Hippocampal formation (tissue), 2 donors: ENCODE measurements at places on chromosomes 12 and 14.

GRCh38 chr12:88895634-88896033, 315.4 kb upstream of the KITLG start:
- no peak for DNase-seq

DNA sequence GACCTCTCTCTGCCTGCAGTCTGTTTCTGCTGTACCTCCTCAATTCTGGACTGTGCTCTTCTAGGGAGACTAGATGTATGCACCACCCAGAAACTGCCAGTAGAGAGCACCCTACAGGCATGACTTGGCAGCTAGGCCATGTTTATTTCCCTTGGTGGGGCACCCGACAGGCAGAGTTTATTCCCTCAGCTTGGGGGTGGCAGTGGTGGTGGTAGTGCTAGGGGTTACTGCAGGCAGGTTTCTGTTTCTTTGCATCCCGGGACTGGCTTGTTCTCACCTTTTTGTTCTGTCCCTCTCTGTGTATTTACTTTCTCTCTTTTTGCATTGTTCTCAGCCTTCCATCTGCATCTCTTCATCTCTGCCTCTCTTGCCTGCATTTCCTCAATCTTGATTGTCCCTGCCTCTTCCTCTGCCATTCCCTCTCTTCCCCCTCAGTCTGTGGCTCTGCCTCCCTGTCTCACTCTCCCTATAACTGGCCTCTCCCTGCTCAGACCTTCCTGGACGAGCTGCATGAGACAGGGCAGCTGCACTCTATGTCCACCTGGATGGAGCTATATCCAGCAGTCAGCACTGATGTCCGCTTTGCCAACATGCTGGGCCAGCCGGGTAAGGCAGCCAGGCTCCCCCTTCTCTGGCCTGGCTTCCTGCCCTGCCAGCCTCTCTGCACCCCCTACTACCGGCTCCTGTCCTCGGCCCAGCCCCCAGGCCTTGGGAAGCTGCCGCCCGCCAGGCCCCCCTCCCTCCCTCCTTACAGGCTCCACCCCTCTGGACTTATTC, 13.8 kb downstream of the PRPF40B start:
- DNase-seq, result peak; percentile 50

DNA sequence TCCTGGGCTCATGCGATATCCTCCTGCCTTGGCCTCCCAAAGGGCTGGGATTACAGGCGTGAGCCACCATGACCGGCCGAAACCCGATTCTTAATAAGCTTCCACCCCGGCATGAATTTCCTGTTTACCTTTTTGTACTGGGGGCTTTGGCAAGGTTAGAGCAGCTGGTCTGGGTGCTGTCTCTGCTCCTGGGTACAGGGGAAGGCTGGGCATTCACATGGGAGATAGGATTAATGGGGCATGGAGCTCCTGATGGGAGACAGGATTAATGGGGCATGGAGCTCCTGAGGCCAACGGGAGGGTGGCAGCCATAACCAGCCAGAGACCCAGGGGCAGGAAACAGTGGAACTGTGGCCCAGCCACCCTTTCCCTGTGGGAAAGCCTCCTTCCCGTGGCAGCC, 69.5 kb upstream of the DICER1 start:
- DNase-seq, result no peak

DNA sequence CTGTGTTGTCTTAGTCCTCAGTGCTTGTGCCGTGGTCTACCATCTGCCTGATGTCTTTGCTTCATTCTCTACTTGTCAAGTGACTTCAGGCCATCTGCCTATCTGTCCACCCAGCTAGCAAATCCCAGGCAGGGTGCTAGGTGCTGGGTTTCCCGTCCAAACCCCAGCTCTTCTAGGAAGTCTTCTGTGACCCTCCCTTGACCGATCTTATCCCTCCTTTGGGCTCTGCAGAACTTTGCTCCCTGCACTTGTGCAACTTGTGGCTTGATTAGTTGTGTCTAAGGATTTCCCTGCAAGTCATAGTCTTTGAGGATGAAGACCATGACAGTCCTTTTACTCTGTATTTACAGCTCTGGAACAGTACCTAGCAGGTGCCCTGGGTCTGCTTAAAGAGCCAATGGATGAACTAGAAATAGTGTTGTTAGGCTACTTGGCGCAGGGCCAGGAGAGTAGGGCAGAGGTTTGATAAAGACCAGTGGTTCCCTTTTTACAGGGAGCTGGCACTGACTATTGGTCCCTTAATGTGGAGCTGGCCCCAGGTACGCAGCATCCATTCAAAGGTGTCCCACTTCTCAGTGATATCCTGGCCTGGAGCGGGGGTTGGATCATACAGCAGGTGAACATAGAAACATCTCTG, 60.1 kb downstream of the ADCK1 start:
- no peak for DNase-seq

DNA sequence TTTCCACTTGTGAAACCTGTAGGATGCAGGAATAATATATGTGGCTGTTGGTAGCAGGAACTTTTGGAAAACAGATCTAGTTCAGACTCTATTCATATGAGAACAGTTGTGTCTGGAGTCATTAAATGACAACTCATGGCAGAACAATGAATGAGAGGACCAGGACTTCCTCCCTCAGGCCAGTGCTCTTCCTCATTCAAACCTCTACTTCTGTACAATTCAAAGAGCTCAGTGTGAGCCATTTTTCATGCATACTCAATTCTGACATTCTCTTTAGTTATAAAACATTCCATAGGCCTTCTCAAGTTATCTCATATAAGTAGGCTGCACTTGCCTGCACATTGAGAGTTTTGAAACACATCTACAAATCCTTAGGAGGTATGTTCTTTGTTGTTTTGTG, 1526.6 kb upstream of the FLRT2 start:
- no peak for DNase-seq

DNA sequence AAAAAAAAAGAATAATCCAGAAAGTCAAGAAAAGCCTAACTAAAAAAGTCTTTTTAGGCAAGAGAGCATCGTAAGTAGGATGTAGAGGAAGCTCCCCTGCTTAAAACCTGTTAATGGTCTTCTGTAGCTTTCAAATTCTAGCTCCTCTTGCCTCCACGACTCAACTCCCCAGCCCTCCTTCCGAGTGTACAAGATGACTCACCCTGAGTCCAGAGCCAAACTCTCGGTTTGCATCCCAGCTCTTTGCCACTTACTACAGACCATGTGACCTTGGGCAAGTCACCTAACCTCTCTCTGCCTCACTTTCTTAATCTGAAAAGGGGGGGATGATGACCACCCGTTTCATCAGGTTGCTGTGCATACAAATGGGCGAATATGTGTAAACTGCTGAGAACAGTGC, 460.4 kb downstream of the DPF3 start:
- DNase-seq, result no peak

DNA sequence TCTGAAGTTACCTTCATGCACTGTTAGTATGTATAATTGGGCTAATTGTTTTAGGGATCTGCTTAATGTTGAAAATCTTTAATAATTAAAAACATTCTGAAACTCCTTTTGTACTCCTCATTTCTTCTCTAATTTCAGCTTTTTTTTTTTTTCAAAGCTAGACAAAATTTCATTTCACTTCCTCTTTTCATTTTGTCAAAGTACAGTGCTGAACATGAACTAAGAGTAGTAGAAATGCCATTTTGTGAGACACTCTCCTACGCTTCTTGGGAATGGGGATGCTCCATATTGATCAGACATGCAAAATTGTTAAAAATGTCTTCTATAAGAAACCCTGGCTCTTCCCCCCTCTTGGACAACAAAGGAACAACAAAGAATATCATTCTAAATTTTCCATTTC, 1.7 kb downstream of the ABCD2 start:
- DNase-seq, result no peak

- DNase-seq, result no peak
Observed at GRCh38 chr12:87802721-87803011, 226.5 kb downstream of the C12orf50 start.

- DNase-seq, result no peak
Observed at GRCh38 chr12:120453977-120454376, 7.7 kb downstream of the GATC start.

- DNase-seq, result no peak
Observed at GRCh38 chr14:72810201-72810600, 83.7 kb downstream of the DPF3 start.

GRCh38 chr12:77510985-77511384, 319.7 kb upstream of the NAV3 start:
- no peak for DNase-seq
